ENCODE measurements at places on chromosomes 4 and X. TPM values are rescaled to one million over a fixed set of nuclear protein-coding genes. Genes with fewer than 3 reads are reported as not detected.

DNA sequence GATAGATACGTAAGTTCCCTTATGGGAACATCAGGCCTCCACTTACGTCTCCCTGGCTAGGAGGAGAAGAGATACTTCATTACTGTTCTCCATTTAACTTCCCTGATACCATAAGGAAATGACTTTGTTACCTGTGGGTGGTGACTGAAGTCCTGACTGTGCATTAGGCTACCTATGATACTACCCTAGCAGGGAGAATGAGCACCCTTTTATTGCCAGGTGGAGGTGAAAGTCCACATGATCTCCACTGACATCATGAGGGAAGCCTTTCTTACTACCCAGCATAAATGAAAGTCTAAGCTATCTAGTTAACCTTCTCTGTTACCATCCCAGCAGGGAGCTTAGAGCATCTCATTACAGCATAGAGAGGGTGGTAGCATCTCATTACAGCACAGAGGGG, 24.4 kb upstream of the LAMTOR3 start:
- H3K36me3 ChIP-seq, result peaks cover 43% of the 10 kb centered on the region
- no peaks in the 10 kb centered on the region for H3K27me3 ChIP-seq
- H3K27ac ChIP-seq, result no peak overlapping the region
- no peak for DNase-seq

DNA sequence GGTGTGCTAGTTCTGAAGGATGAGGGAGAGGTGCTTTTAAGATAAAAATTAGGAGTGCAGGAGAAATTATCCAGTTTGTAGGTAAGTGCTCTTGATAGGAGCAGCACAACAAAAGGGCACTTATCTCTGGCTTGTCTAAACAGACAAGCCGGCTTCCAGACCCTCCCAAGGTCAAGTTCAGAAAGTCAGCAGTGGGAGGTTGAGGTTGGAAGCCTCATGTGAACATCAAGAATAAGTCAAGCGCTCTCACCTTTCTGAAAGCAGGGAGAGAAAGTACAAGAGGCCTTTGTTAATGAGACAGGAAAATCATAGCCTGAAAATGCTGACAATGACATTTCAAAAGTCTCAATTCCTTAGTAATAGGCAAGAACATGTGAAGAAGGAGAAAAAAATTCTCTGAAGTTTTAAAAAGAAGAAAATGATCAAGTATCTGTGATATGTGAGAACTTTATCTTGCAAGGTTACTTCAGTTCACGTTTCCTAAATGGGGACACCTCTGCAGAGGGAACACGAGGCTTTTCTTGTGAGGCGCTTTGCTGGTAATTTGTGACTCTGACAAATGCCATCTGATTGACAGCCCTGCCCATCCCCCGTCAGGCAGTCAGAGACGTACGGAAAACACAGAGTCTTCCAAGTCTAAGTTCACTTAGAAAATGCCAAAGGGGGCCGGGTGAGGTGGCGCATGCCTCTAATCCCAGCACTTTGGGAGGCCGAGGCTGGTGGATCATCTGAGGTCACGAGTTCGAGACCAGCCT, 62.2 kb downstream of the TIGD2 start:
- no peaks in the 10 kb centered on the region for H3K36me3 ChIP-seq
- no peak for DNase-seq
- H3K4me1 ChIP-seq, result no peaks in the 10 kb centered on the region
- no peaks in the 10 kb centered on the region for H3K27me3 ChIP-seq

- no peaks in the 10 kb centered on the region for H3K4me1 ChIP-seq
- H3K4me3 ChIP-seq, result no peak overlapping the region
- DNase-seq, result no peak
- H3K27ac ChIP-seq, result no peak overlapping the region
- no peaks in the 10 kb centered on the region for H3K36me3 ChIP-seq
Measured at GRCh38 chr4:45477311-45477733, 646.5 kb downstream of the GABRG1 start.

DNA sequence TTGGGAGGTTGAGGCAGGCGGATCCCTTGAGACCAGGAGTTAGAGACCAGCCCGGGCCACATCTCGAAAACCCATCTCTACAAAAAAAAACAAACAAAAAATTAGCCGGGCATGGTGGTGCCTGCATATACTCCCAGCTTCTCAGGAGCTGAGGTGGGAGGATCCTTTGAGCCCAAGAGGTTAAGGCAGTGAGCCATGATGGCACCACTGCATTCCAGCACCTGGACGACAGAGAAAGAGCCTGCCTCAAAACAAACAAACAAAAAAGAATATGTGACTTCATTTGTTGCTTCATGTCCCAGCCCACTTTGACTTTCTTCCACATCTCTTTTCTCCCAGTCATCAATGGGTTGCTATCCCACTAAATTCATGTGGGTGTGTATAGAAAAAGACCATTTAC, 79.7 kb downstream of the BCOR start:
- peaks cover 2% of the 10 kb centered on the region for H3K4me1 ChIP-seq
- DNase-seq, result no peak

DNA sequence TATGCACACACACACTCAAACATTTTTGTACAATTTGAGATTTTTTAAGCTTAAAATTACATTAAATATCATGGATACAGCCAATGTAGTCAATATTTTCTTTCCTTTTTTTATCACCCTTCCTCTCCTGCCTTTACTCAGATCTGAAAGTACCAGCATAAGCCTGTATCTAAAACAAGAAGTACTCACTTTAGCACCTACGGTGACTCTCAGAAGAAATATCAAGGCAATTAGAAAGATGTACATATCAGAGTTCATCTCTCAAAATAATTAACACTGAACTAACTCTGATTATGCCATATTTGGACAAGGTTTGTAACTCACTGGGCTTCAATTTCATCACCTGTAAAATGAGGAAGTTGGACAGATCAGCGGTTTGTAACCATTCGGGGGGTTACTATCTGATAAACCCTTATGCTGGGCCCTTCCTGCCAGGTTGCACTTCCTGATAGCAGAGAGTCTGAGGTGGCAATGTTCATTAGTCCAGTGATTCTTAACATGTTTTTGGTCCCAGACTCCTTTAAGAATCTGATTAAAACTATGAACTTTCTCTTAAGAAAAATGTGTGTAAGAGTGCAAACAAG, 5.7 kb upstream of the GPR174 start:
- DNase-seq, result no peak
- no peaks in the 10 kb centered on the region for H3K4me1 ChIP-seq
- no peaks in the 10 kb centered on the region for H3K36me3 ChIP-seq

- DNase-seq, result no peak
- H3K27me3 ChIP-seq, result no peaks in the 10 kb centered on the region
- H3K4me3 ChIP-seq, result no peak overlapping the region
- H3K27ac ChIP-seq, result no peak overlapping the region
Measured at GRCh38 chr4:38743866-38744265, 38.9 kb downstream of the TLR10 start.

GRCh38 chr4:35975617-35976355, 268.5 kb downstream of the ARAP2 start:
- H3K27me3 ChIP-seq, result no peaks in the 10 kb centered on the region
- no peak for DNase-seq
- no peaks in the 10 kb centered on the region for H3K36me3 ChIP-seq
- H3K27ac ChIP-seq, result no peak overlapping the region

- DNase-seq, result no peak
- peaks cover 6% of the 10 kb centered on the region for H3K4me1 ChIP-seq
- H3K27me3 ChIP-seq, result no peaks in the 10 kb centered on the region
- no peaks in the 10 kb centered on the region for H3K36me3 ChIP-seq
- no peak overlapping the region for H3K27ac ChIP-seq
Measured at GRCh38 chr4:55348466-55348865, 2.4 kb downstream of the SRD5A3 start.

DNA sequence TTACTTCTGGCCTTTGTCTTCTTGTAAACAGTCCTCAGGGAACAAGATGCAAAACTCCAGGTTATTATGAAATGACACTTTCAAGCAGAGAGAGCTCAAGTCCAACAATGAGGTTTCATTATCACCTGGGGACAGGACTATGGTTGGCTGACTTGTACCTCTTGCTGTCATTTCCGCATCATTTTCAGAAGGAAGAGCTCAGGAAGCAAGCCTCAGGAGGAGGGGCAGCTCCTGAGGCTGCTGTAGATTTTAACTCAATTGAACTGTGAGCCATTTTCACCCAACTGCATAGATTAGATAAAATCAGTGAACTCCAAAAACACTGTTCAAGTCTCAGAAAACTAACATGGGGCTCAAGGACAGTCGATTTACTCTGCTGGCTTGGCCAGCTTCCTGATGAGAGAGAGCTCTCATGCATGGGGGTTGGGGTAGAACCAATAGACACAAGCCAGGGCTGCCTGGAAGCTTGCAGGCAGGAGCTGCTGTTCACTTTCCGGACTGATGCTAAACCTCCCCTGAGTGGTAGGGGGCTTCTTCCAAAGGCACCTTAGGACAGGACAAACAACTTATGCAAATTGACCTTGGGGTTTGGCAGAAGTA, 23.6 kb downstream of the TMEM255A start:
- no peaks in the 10 kb centered on the region for H3K27me3 ChIP-seq
- H3K4me1 ChIP-seq, result no peaks in the 10 kb centered on the region
- no peak for DNase-seq
- H3K36me3 ChIP-seq, result no peaks in the 10 kb centered on the region
- no peak overlapping the region for H3K4me3 ChIP-seq

DNA sequence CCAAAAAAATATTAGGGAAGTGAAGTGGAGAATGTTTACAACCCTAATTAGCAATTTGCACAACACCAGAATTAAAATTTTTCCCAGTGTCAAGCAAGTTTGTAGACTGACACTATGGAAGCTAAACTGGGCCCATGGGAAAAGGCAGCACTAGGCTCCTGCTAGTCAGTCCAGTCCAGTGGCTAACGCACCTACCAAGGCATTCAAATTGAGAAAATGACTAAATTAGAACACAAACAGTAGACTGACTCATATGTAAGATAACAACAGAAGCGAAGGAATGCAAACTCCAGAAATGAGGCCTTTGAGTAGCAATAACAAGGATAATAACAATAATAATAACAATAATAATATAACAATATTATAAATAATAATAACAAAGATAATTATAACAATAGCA, 90.7 kb downstream of the GRIA3 start:
- no peaks in the 10 kb centered on the region for H3K4me1 ChIP-seq
- H3K27ac ChIP-seq, result no peak overlapping the region
- no peak for DNase-seq
- H3K36me3 ChIP-seq, result no peaks in the 10 kb centered on the region
- no peaks in the 10 kb centered on the region for H3K27me3 ChIP-seq
- no peak overlapping the region for H3K4me3 ChIP-seq

- no peak overlapping the region for H3K4me3 ChIP-seq
- H3K4me1 ChIP-seq, result no peaks in the 10 kb centered on the region
- no peak overlapping the region for H3K27ac ChIP-seq
- H3K27me3 ChIP-seq, result no peaks in the 10 kb centered on the region
- no peaks in the 10 kb centered on the region for H3K36me3 ChIP-seq
Measured at GRCh38 chr4:69689599-69689998, 36.6 kb upstream of the UGT2A1 start.

DNA sequence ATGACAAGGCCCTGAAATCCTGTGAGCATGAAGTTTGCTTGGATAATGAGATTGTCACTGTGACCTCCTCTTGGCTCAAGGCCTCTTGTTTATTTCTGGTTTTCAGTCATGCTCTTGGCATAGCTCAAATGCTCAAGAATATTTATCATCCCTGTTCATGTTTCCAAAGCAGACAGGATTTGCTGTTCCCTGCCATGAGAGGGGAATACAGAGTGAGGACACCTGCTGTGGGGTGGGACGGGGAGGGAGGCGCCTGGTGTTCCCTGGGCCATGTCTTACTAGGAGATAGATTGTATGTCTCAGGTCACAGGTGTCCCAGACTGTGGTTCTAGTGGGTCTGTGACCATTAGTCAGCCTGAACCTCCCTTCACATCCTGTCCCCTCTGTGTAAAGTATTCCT, 34.9 kb upstream of the SH3RF1 start:
- no peak overlapping the region for H3K4me3 ChIP-seq
- no peaks in the 10 kb centered on the region for H3K27me3 ChIP-seq
- H3K4me1 ChIP-seq, result no peaks in the 10 kb centered on the region
- H3K36me3 ChIP-seq, result no peaks in the 10 kb centered on the region

The SUV39H1 gene
- 0.21 TPM for total RNA-seq

The SSX4 gene
- not detected for total RNA-seq

The CRMP1 gene
- 1.9 TPM for total RNA-seq

Data from ascending aorta (tissue), 2 donors.